ENCODE measurements at places on chromosomes 1 and 21.

DNA sequence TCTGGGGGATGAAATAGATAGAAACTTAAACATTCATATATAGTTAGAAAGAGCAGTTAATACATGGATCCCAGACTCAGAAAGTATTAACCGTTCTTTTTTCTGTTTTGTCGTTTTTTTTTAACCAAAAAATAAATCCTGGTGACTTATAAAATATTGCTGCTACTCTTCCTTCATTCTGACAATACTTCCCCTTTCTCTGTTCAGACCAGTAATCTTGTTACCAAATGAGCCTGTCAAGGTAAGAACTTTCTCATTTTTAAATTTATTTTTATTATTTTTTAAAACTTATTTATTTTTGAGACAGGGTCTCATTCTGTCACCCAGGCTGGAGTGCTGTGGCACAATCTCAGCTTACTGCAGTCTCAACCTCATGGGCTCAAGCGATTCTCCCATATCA, 13.7 kb downstream of the PTPN22 start:
- no peak for DNase-seq

GRCh38 chr1:14571810-14572767, 26.4 kb upstream of the KAZN start:
- no peak for DNase-seq

GRCh38 chr1:31991182-31991581, 22.5 kb upstream of the KHDRBS1 start:
- DNase-seq, result no peak

- no peak for DNase-seq
Measured at GRCh38 chr1:180641662-180642061, 9.8 kb downstream of the XPR1 start.

GRCh38 chr1:245310571-245311531, 156.1 kb downstream of the KIF26B start:
- peak; percentile 2 for DNase-seq

GRCh38 chr1:230274254-230274653, 151.9 kb downstream of the PGBD5 start:
- DNase-seq, result no peak

- DNase-seq, result no peak
Measured at GRCh38 chr1:33347650-33347992, 26.7 kb upstream of the A3GALT2 start.

DNA sequence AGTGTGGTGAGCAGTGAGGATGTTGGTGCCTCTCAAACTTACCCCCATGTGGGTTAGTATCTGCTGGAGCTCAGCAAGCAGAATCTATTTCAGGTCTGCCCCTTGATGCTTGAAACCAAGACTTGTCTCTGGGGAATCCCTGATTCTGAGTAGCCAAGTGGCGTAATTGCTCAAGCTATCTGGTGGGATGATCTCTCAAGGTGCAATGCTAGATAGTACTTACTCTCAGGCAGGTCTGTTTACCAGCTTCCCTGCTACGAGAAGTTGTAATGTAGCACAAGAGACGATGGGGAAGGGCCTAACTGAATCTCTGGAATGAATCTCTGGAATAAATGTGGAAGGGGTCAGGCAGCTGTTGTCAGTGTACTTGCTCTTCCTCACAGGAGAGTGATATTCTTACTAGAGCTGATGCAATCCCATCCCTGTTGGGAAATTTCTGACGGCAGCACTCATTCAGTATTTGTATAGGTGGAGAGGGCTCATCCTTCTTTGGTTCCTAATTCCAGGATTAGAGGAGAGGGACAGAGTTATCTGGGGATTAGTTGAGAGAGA, 65.4 kb downstream of the MACF1 start:
- DNase-seq, result no peak

DNA sequence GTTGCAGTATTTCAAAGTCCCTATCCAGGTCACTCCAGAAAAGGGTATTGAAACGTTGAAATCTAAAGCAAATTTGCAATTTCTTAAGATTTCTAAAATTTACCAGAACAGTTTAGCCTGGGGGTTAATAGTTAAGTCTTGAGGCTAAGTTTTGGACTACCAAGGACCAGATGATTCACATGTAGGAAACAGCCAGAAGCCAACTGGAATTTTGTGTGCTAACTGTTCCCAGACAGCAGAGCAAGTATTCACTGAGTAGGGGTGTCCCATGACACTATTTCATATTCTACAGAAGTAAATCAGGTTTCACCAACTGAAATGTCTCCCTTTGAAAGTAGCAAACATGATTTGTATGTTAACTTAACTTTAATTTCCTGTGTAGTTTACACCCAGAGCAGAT, 11.5 kb upstream of the C1orf105 start:
- DNase-seq, result no peak

GRCh38 chr1:241749041-241749944, 97.2 kb downstream of the WDR64 start:
- DNase-seq, result no peak

DNA sequence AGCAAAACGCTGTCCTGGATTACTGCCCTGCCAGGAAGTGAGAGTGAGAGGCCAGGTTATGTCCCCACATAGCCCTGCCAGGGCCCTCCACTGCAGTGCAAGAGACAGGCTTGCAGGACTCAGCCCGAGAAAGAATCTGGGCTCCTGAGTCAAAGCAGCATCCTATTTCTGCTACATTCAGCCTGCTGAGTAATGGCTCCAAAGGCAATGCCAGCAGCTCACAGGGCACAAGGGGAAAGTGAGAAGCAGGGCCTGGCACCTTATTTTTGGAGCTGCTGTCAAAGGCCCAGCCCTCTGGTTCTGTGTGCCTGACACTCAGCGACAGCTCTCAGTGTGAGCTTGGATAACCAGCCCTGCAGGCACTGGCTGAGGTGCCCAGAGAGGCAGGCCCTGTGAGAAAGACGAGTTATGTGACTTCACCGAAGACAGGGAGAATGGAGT, 83.9 kb downstream of the DTL start:
- no peak for DNase-seq

DNA sequence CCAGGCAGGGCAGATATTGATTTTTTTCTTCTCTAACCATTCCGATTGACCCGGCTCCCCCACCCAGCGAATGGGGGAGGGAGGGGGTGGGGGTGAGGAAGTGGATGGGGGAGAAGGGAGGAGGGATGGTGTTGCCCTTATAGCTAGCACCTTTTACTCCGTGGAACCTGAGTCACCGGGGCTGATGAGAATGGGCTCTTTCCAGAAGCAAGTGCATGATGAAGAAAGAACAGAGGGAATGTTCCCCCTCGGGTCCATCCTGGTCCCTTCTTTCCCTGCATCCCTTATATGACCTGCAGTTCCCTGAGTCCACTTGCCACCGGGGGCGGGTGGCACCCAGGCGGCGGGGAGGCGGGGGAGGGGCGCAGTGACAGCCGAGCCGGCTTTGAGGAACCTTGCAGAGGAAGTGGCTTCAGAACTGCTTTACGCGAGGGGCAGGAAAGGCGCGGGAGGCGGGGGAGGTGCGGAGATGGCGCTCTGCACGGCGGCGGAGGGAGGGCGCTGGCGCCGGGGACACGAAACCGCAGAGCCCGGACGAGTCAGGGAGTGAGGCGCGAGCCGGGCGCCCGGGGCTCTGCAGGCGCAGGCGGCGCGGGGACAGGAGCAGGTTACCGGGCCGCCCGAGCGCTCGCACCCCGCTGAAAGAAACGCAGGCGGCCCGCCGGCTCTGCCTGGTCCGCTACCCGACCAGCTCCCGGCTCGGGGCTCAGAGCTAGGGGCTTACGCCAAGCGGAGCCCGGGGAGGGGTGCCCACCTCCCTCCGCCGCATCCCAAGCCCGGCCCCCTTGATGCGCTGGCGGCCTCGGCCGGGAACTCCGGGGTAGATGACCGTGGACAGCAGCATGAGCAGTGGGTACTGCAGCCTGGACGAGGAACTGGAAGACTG, 49.7 kb downstream of the RASSF5 start:
- peak; percentile 89 for DNase-seq
